Sigmoid colon (tissue), 7 donors: ENCODE measurements at places on chromosomes 7 and 10.
A peak's percentile ranks its signal among the peaks of the same experiment; 100 is the strongest.

GRCh38 chr10:12684784-12685183 lies 316.7 kb downstream of the CCDC3 start:
- no peaks in the 10 kb centered on the region for H3K27me3 ChIP-seq
- no peak for DNase-seq
- peaks cover 14% of the 10 kb centered on the region for H3K4me1 ChIP-seq
- H3K4me3 ChIP-seq, result no peak overlapping the region
- H3K27ac ChIP-seq, result no peak overlapping the region

DNA sequence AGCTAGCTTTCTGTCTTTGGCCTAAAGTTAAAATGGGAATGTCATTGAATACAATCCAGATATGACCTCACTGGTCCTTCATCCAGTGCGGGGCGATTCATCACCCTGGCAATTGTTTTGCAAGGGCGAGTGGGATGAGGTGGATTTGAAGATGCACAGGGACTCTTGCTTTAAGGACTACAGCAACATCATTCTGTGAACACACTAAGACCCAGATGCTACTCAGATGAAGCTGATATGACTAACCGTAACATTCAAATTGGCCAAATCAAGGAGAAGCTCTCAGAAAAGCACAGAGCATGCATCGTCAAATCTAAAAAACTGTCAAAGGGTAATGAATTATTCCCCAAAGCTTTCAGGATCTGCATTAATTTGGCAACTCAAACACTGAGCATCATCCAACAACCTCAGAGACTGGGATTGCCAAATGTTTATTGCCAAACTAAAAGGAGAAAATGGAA lies 12.8 kb downstream of the CPA1 start:
- no peaks in the 10 kb centered on the region for H3K4me1 ChIP-seq
- no peaks in the 10 kb centered on the region for H3K36me3 ChIP-seq
- no peak for DNase-seq
- H3K27ac ChIP-seq, result no peak overlapping the region
- no peaks in the 10 kb centered on the region for H3K27me3 ChIP-seq

- no peaks in the 10 kb centered on the region for H3K4me1 ChIP-seq
- no peak overlapping the region for H3K27ac ChIP-seq
- no peak for DNase-seq
- no peaks in the 10 kb centered on the region for H3K27me3 ChIP-seq
- H3K36me3 ChIP-seq, result no peaks in the 10 kb centered on the region
Measured at GRCh38 chr7:117489911-117490310, 10.1 kb downstream of the CFTR start.

DNA sequence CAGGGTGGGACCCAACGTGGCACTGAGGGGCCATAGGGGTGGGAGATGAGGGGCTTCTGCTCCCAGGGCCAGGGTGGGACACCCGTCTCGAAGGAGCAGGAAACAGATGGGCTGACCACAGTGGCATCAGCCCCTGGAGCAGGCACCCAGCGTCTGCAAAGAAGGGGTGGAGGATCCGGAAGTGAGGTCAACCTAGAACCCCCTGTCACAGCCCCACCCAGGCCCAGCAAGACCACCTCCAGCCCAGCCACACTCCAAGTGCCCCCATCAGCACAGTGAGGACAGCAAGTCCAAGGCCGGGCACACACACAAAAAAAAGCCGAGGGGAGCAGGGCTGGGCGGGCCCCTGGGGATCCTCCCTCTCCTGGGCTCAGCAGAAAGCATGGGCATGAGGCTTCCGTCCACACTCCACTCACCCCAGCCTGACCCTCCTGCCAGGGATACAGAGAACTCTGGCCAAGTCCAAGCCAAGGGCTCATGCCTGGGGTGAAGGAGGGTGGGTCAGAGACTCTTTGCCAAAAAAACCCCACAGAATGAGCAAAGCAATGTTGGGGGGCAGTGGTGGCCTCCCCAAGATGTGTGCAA lies 111.0 kb downstream of the FOXL3 start:
- peaks cover 5% of the 10 kb centered on the region for H3K27me3 ChIP-seq
- DNase-seq, result no peak
- no peak overlapping the region for H3K4me3 ChIP-seq
- H3K27ac ChIP-seq, result no peak overlapping the region
- H3K4me1 ChIP-seq, result no peaks in the 10 kb centered on the region
- H3K36me3 ChIP-seq, result no peaks in the 10 kb centered on the region

GRCh38 chr7:14666304-14666703 lies 236.2 kb downstream of the DGKB start:
- H3K27ac ChIP-seq, result no peak overlapping the region
- no peak for DNase-seq
- H3K27me3 ChIP-seq, result no peaks in the 10 kb centered on the region
- H3K4me1 ChIP-seq, result no peaks in the 10 kb centered on the region

DNA sequence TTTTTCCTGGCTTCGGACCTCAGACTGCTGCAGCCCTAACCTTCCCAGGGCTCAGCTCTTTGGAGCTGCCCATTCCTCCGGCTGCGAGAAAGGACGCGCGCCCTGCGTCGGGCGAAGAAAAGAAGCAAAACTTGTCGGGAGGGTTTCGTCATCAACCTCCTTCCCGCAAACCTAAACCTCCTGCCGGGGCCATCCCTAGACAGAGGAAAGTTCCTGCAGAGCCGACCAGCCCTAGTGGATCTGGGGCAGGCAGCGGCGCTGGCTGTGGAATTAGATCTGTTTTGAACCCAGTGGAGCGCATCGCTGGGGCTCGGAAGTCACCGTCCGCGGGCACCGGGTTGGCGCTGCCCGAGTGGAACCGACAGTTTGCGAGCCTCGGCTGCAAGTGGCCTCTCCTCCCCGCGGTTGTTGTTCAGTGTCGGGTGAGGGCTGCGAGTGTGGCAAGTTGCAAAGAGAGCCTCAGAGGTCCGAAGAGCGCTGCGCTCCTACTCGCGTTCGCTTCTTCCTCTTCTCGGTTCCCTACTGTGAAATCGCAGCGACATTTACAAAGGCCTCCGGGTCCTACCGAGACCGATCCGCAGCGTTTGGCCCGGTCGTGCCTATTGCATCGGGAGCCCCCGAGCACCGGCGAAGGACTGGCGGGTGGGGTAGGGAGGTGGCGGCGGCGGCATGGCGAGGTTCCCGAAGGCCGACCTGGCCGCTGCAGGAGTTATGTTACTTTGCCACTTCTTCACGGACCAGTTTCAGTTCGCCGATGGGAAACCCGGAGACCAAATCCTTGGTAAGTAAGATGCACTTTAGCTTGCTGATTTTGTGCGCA lies at the start of gene PLXDC2:
Gene PLXDC2, plus strand, starts transcription at position 22 of the 820 bp plus-strand sequence.
- no peaks in the 10 kb centered on the region for H3K27me3 ChIP-seq
- peaks cover 29% of the 10 kb centered on the region for H3K4me1 ChIP-seq
- no peaks in the 10 kb centered on the region for H3K36me3 ChIP-seq
- peak within 1 kb of the TSS; percentile 88 for H3K27ac ChIP-seq
- H3K4me3 ChIP-seq, result peak within 1 kb of the TSS; percentile 87

GRCh38 chr7:133023370-133024071 lies 58.4 kb downstream of the CHCHD3 start:
- H3K36me3 ChIP-seq, result no peaks in the 10 kb centered on the region
- H3K27ac ChIP-seq, result no peak overlapping the region
- H3K4me1 ChIP-seq, result no peaks in the 10 kb centered on the region
- no peaks in the 10 kb centered on the region for H3K27me3 ChIP-seq

DNA sequence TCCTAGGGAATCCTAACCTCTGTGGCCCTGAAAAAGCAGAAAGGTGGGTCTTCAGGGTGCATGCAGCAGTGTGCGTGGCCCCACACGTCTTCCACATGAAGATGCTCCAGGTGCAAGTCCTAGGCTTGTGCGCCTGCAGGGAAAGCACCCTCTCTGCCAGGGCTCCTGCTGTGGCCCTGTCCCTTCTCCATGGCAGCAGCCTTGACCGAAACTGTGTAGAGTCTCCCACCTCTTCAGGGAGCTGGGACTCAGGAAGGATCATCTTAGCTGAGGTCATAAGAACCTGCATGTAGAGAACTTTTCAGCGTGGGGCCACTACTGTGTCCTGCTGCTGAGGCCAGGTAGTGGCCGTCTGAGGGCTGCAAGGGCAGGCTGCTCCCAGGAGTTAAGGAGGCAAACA lies 6.3 kb upstream of the CSGALNACT2 start:
- no peak for DNase-seq
- H3K36me3 ChIP-seq, result no peaks in the 10 kb centered on the region
- H3K4me1 ChIP-seq, result no peaks in the 10 kb centered on the region
- H3K27me3 ChIP-seq, result no peaks in the 10 kb centered on the region
- no peak overlapping the region for H3K27ac ChIP-seq
